GM23338 (cell line): ENCODE measurements at places on chromosomes 7 and 10.
A peak's percentile ranks its signal among the peaks of the same experiment; 100 is the strongest.

GRCh38 chr7:35463176-35463700, 209.3 kb upstream of the TBX20 start:
- no peak for DNase-seq

DNA sequence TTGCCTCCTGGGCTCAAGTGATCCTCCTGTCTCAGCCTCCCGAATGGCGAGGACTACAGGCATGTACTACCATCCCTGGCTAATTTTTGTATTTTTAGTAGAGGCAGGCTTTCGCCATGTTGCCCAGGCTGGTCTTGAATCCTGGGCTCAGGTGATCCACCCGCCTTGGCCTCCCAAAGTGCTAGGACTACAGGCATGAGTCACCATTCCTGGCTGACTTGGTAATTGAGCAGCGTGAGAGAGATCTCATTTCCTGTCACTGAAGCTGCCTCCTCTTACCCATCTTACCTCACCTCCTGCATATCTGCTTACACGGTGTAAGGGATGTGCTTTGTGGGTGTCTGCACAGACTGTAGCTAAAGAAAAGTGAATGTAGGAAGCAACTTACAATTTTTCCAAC, 9.7 kb downstream of the IFIT3 start:
- DNase-seq, result no peak

DNA sequence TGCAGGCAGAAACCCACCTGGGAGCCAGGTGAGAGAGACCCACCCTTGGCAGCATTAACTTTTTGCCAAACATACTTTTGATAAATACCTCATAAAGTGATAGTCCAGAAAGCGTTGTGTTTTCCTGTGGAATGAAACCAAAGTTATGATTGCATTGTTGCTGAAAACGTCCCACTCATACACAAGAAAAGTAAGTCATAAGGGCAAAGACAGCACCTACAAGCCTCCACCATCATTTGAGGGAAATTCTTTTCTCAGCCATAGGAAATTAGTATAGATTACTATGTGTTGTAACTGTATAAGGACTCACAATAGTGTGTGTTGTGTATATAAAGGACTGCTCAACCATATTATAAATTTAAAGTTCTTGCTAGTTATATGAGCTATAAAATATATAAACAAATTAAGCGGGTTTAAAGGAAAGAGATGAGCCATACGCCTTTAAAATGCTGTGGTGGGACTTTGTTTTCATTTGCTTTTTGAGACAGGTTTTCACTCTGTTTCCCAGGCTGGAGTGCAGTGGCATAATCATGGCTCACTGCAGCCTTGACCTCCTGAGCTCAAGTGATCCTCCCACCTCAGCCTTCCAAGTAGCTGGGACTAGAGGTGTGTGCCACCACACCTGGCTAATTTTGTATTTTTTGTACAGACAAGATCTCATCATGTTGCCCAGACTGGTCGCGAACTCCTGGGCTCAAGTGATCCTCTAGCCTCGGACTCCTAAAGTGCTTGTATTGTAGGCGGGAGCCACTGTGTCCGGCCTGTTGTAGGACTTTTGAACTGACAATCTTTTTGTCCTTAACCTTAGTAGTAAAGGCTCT, 160.8 kb downstream of the PKD1L1 start:
- no peak for DNase-seq

DNA sequence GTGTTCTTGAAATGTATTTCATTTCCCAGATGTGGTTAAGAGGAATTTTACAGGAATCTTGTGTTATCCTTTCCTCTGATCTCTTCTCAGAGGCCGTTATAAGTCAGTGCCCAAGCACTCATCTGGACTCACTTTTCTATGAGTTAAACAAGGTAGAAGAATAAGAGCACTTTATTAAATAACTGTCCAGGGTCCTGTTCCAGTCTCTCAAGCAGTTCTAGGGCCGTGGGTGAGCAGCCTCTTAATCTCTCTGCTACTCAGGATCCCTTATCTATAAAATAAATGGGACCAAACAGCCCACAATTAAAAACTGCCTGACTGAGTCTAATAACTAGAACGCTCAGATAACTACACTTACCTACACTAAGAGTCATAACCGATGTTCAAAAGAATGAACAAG, 111.2 kb downstream of the OSBPL3 start:
- DNase-seq, result no peak

GRCh38 chr7:144824360-144824759, 11.5 kb downstream of the TPK1 start:
- DNase-seq, result no peak

DNA sequence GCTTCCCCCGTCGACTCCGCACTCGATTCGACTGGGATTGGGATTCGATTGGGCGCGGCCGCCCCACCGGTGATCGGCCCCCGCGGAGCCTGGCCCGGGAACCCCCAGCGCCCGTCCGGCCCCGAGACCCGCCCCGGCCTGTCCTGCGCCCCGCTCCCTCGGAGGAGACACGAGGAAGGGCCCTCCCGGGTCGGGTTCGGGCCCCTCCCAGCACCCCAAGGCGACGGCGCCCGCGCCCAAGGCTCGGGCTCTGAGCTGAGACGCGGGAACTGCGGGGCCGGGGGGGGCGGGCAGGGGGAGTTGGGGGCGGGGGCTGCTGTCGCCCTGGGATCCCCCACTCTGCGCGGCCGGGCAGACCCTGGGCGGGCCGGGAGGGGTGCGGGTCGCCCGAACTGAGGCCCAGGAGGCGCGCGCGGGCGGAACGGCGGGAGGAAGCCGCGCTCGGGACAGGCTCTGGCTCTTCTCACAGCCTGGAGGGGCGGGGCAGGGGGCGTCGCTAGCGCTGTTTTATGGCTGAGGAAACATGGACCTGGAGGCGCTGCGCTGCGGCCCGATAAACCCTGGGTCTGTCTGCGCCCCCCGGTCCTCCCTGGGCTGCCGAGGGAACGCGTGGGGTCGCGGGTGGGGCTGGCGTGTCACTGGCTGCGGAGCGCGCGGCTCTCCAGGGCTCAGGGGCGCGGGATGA, 1.7 kb upstream of the NKX6-2 start:
- DNase-seq, result peak; percentile 83

DNA sequence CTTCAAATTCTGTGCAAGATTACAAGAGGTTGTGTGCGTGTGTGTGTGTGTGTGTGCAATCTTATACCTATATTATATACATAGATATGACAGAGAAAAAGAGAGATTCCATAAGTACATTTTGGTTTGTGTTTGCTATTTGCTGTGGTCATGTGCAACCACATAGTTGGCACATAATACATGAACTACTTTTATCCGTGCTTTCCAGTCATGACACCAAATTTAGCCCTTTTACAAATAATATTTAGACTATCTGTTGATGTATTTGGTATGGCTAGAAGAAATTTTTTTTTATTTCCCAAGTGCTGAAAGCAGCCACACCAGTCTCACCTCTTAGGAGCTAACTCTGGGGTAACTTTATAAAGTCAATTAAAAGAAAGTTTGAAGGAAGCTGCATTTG, 63.5 kb upstream of the EGFR start:
- no peak for DNase-seq

- DNase-seq, result no peak
Measured at GRCh38 chr7:65436163-65436562, 62.5 kb downstream of the ZNF92 start.

GRCh38 chr10:74067373-74068352, 69.7 kb downstream of the VCL start:
- no peak for DNase-seq

DNA sequence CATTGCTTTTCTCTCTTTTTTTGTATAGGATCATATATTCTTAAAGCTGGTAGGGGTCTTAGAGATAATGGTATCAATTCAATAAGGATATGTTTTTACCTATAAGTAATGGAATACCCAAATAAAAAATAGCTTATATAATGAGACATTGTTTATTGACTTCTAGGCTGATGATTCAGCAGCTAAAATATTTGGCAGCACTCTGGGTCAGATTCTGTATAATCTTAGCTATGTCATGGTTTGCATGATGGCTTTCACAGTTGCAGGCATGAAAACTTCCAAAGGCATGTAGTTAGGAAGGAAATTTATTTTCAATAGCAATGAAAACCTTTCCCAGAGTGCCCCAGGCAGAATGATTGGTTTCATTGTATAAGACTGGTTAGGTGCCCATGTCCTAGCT, 32.1 kb upstream of the A1CF start:
- no peak for DNase-seq

GRCh38 chr10:123395906-123396305, 241.7 kb downstream of the BUB3 start:
- no peak for DNase-seq

DNA sequence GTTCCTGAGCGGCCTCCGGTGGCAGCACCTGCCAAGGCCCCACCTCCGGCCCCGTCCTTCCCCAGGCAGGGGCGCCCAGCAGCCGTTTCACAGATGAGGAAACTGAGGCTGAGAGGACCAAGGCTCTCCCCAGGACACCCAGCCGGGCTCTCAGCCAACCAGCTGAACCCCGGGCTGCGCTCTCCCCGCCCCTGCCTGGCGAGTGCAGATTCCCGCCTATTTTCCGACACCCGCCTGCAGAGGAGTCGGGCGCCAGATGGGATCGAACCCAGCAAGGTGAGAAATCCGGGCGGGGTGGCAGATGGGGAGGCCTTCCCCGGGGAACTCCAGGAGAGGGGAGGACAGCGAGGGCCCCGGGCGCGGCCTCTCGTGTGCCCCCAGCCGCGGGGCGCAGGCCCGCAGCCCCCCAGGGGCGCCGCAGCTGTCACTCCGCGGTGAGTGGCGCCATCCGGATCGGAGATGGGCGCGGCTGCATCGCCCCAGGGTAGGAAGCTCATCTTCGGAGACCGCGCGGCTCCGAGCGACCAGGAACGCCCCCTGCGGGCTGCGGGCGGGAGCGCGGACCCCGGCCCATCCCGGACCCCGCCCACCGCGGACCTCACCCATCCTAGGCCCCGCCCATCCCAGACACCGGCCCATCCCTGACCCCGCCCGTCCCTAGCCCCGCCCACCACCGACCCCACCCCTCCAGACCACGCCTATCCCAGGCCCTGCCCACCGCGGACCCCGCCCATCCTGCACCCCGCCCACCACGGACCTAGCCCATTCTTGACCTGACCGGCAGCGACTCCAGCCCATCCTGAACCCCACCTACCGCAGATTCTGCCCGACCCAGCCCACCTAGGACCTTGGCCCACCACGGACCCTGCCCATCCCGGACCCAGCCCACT, 90.3 kb downstream of the MICALL2 start:
- DNase-seq, result peak; percentile 96
